ENCODE measurements at places on chromosomes 5 and 9. TPM values are rescaled to one million over a fixed set of nuclear protein-coding genes. Genes with fewer than 3 reads are reported as not detected.

DNA sequence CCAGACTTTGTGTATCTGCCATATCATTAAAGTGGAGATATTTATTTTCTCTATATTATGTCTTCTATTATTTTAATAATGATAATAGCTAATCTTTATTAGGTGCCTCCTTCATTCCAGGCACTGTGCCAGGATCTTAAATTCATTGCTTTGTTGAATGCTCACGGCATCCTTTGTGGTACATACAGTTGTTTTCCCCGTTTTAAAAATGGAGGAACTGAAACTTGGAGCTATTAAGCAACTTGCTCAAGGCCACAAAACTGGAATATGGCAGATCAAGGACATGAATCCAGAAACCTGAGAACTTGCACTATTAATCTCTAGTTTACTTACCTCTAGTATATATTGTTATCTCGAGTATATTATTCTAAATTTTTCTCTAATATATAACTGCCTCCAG is 41.5 kb upstream of the PPP3R2 start:
- H3K27ac ChIP-seq = no peak overlapping the region
- no peaks in the 10 kb centered on the region for H3K36me3 ChIP-seq
- no peaks in the 10 kb centered on the region for H3K27me3 ChIP-seq
- no peak overlapping the region for H3K4me3 ChIP-seq

DNA sequence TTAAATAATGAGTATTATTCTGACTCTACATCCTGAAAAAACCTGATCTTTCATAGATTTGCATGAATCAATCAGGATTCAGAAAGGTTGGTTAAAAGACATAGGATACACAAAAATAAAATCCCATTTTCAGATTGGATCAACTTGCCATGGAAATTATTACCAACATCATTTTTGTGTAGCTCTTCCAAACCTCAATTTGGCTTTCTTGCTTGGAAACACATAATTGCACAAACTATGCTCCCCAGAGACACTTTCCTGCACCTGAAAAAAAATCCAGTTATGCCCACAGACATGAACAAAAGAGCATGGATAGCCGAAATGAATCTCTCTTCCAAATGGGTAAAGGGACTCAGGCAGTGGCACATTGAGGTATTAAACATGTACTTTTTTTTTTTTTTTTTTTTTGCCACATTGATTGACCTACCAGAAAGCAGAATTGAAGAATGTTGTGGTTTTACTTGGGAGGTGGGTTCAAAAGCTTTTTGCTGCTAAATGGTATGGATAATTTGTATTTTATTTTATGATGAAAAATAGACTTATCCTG is 135.4 kb upstream of the FBN2 start:
- no peak for DNase-seq
- H3K36me3 ChIP-seq = no peaks in the 10 kb centered on the region
- no peak overlapping the region for H3K4me3 ChIP-seq
- H3K27me3 ChIP-seq = no peaks in the 10 kb centered on the region

The BTNL3 gene
- not detected for total RNA-seq

- DNase-seq = no peak
- no peak overlapping the region for H3K27ac ChIP-seq
- no peaks in the 10 kb centered on the region for H3K4me1 ChIP-seq
Observed at GRCh38 chr5:91182763-91183162, 200.4 kb downstream of the ARRDC3 start.

GRCh38 chr9:113737517-113738271 is 138.4 kb upstream of the ZNF618 start:
- peaks cover 4% of the 10 kb centered on the region for H3K4me1 ChIP-seq
- no peak overlapping the region for H3K4me3 ChIP-seq
- H3K36me3 ChIP-seq = no peaks in the 10 kb centered on the region
- peaks cover 33% of the 10 kb centered on the region for H3K27me3 ChIP-seq
- no peak overlapping the region for H3K27ac ChIP-seq

DNA sequence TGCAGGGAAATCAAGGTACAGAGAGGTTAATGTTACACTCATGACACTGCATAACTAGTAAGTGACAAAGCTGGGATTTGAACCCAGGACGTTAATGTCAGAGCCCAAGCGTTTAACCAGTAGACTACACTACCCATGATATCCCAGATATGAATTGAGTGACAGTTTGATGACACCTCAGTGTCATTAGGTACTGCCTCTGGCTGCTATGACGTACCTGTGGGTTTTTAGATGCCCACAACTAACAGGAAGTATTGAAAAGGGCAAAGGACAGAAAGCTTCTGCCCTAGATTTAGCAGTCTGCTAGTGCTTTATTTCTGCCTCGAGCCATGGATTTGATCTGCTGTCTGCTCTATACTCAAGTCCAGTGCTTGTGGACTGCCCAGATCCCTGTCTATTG is 56.2 kb downstream of the GLRA1 start:
- H3K4me3 ChIP-seq = no peak overlapping the region
- H3K27ac ChIP-seq = no peak overlapping the region
- H3K36me3 ChIP-seq = no peaks in the 10 kb centered on the region
- DNase-seq = no peak
- H3K27me3 ChIP-seq = no peaks in the 10 kb centered on the region

- peaks cover 40% of the 10 kb centered on the region for H3K4me1 ChIP-seq
- no peak overlapping the region for H3K4me3 ChIP-seq
Observed at GRCh38 chr5:142670804-142671203, 15.1 kb downstream of the FGF1 start.

DNA sequence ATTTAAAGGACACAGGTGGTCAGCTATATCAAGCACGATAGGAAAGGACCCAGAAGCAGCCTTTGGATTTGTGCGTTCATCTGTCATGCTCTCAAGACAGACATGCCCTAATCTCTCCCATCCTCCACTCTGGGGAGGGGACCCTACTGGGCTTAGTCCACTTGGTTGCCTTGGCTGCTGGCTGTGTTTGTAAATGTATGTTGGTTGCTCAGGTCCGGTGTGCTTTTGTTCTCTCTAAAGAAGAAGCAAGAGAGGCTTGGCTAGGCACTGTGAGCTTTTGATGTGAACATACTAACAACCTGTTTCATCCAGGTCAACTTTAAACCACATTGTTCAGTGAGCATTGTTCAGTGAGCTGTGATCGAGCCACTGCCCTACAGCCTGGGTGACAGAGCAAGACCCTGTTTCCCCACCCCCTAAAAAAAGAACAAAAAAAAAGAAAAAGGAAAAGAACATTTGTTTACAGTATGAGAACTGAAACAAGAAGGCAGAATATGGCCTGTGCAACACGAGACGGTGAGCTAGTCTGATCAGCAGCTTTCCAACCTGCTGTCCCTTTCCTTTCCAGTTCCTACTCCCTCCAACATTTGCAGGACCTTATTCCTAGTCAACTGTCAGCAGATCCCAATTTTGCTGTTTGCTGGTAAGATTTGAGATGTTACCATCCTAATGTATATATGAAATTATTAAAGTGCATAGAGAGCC is 228.3 kb downstream of the ARHGAP26 start:
- H3K4me3 ChIP-seq = no peak overlapping the region
- DNase-seq = no peak
- no peaks in the 10 kb centered on the region for H3K27me3 ChIP-seq
- H3K36me3 ChIP-seq = no peaks in the 10 kb centered on the region
- H3K4me1 ChIP-seq = peaks cover 21% of the 10 kb centered on the region

The PCDHGA8 gene
- 3.5 TPM for total RNA-seq

The AMBP gene
- total RNA-seq = not detected

DNA sequence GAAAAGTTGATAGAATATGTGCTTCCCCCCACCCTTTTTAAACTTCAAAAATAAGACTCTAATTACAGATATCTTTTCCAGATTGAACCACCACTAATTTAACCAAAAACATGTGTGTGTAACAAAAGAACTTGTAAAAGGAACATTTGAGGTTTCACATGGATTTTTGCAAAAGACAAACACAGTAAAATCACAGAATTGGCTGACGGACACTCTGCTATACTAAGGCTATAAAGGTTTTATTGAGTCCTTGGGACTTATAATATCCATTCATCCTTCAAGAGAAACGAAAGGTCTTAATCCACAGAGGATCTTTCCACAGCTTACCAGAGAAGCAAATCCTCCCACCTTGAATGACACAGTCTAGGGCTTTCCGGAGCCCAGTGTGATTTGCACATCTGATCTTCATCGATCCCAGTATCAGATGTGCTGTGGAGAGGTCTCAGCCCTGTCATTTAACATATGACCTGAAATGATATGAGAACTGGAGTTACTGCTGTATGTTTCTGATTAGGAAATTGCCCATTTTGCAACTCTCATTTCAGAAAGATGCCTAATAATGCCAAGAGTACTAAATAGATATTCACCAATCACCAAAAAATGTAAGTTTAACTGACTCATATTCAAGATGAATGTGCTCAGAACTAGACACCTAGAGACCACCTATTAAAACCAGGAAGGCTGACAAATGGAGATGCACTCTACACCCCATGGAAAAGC is 256.5 kb upstream of the FBXL7 start:
- no peak for DNase-seq
- H3K4me1 ChIP-seq = no peaks in the 10 kb centered on the region

DNA sequence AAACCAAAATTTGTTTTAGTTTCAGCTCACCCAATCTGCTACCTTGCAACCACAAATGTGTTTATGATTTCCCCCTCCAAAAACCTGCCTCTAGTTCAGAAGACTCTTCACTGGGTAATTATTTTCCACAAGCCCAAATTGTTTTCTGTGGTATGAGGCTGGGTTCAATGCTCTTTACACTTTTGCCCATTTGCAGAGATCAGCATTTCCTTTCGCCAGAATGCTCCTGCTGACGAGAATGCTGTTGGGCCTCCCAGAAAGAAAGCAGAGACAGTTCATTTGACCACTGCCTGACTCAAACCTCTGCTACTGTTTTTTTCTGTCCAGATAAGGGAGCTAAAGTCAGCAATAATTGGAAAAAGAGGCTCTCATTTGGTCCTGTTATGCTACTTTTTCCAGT is 427.3 kb downstream of the PDE4D start:
- H3K4me1 ChIP-seq = no peaks in the 10 kb centered on the region
- no peak overlapping the region for H3K27ac ChIP-seq
- H3K27me3 ChIP-seq = no peaks in the 10 kb centered on the region
- DNase-seq = no peak
- no peak overlapping the region for H3K4me3 ChIP-seq
- H3K36me3 ChIP-seq = no peaks in the 10 kb centered on the region

The SPINK7 gene
- total RNA-seq = not detected

The SMIM33 gene
- total RNA-seq = not detected

The C5orf46 gene
- total RNA-seq = not detected
